ENCODE measurements at places on chromosomes 7 and 10.

- peak; percentile 93 for DNase-seq
These were observed 50.5 kb downstream of the MALSU1 start for GRCh38 chr7:23349484-23350157.

DNA sequence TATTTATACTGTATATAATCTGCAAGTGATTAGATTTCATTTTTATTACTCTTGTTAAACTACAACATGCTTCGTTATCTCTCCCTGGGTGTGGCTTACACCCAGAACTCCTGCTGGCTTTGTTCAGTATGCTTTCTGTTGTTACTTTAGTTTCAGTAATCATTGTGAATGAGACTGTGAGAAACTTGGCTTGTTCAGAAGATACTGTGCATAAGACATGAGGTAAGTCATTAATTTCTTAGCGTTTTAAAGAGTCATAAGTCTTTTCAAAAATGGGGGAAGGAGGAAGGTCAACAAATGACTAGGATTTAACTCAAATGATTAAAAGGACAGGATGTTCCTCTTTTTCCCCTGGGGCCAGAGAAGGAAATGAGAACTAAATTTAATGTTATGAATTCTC lies 11.6 kb upstream of the ADD3 start:
- no peak for DNase-seq

GRCh38 chr10:104563548-104563947 lies 77.5 kb upstream of the SORCS3 start:
- no peak for DNase-seq

DNA sequence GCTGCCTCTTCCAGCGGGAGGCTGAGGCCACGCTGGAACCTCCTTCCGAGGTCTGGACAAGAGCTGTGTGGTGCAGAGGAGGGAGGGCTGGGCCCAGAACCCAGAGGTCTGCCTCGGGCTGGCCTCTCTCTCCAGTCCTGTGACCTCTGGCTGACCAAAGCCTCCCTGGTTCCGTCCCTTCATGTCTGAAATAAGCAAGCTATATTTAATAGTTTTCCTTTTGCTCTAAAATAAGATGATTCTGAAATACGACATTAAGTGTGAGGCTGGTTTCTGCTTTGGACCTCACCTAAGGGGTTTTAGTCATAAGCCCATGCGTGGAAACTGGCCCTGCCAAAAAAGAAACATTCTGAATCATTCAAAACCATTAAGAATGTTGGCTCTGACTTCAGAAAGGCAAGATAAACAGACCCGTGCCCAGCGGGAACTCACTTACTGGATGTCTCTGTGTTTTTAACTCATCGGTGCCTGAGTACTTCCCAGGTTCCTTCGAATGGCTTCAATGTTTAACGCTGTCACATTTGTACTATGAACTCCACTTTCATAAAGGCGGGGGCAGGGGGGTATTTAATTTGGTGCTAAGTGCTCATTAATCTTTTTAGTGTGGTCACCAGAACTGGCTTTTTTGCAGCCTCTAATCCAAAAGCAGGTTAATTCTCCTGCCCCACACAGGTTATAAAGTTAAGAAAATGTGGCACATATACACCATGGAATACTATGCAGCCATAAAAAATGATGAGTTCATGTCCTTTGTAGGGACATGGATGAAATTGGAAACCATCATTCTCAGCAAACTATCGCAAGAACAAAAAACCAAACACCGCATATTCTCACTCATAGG lies 157.5 kb upstream of the KLF14 start:
- DNase-seq: peak; percentile 94

DNA sequence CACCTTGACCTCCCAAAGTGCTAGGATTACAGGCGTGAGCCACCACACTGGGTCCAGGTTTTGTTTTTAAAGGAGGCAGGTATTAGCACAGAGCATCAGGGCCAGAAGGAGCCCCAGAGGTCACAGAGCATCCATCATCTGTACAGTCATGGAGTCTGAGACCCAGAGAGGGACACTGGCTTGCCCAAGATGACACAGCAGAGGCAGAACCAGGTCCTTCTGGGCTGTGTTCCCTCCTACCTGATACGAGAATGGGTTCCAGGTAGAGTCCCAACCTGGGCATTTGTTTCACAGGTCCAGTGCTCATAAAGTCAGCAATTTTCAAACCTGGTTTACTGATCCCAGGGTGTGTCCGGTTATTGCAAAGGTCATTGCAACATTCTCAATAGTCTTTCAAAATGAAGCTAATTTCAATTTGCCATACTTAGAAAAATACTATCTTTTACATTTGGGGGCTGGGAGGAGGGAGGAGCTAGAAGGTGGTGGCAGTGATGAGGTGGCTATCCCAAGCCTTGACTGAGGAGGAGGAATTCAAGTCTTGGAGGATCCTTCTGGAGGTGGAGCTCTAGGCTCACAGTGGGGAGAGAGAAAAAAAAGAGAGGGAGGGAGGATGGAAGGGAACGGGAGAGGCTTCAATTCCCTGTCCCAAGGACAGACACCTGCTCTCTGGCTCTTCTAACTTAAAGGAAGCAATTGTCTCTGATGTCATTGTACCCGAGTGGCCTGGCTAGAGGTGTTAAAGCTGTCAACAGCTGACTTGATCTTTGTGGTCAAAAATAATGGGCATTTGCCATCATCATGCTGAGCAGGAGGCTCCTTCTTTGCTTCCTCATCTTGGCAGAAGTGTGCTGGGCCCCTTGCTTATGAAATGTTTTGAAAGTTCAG lies 8.1 kb downstream of the MXI1 start:
- DNase-seq: no peak

- no peak for DNase-seq
These were observed 17.5 kb upstream of the CDH23 start for GRCh38 chr10:71379118-71379766.

GRCh38 chr10:42982891-42983506 lies 93.9 kb upstream of the RET start:
- DNase-seq: no peak

DNA sequence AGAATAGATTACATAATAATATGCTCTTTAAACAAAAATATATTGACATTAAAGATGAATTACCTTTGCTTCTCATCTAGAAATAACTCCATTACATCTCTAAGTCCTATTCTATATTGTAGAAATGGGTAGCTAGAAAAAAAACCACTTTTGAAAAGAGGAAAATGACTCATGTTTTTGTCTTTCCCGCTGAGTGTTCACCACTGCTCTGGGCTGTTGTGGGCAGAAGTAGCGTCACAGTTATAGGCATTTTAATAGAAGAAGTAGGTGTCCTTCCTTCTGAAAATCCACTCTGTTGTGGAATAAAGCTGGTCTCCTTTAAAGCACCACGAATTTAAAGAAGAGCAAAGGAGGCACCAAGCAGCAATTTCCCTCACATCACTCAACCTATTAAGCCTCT lies 117.6 kb upstream of the NFE2L3 start:
- no peak for DNase-seq

DNA sequence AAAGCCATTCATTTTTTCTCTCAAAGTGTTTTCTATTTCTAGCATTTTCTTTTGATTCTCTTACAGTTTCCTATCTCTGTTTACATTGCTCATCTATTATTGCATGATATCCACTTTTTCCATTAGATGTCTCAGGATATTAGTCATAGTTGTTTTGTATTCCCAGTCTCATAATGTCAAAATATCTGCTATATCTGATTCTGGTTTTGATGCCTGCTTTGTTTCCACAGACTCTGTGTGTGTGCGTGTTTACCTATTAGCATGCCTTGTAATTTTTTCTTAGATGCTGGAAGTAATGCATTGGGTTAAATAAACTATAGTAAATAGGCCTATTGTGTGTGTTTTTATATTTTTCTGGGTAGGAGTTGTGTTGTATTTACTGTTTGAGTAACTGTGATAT lies 1126.3 kb downstream of the SORCS1 start:
- peak; percentile 1 for DNase-seq

- DNase-seq: no peak
These were observed 104.0 kb downstream of the PON1 start for GRCh38 chr7:95220328-95220727.

DNA sequence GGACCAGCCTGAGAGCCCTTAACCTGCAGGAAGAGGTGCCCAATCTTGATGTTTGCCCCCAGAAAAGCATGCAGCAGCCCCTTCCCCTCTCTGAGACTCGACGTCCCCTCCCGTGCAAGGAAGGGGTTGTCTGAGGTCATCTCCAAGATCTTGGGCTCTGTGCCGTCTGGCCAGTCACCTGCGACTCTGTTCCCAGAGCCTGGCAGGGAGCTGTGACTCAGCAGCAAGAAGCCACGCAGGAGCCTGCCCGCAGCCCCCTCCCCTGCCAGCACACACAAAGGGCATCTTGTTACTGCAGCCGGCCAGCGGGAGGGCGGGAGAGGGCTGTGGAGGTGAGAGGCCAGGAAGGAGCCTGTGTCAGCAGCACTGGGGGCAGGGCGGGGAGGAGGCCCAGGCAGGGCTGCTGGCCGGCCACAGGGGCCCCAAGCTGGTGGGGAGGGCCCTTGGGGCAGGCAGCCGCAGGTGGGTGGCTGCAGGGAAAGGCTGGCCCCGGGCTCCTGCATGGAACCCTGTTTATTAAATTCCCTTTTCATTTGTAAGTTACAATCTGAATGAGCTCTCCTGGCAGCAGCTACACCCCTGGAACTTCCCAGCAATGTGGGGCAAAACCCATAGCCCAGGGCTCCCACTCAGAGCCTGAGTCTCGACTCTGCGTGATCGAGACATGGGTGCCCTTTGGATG lies 103.7 kb upstream of the ZMIZ1 start:
- peak; percentile 34 for DNase-seq

- no peak for DNase-seq
These were observed 25.8 kb downstream of the WBP1L start for GRCh38 chr10:102769375-102770107.

- no peak for DNase-seq
These were observed 416.8 kb upstream of the SEMA3A start for GRCh38 chr7:84611391-84611790.

DNA sequence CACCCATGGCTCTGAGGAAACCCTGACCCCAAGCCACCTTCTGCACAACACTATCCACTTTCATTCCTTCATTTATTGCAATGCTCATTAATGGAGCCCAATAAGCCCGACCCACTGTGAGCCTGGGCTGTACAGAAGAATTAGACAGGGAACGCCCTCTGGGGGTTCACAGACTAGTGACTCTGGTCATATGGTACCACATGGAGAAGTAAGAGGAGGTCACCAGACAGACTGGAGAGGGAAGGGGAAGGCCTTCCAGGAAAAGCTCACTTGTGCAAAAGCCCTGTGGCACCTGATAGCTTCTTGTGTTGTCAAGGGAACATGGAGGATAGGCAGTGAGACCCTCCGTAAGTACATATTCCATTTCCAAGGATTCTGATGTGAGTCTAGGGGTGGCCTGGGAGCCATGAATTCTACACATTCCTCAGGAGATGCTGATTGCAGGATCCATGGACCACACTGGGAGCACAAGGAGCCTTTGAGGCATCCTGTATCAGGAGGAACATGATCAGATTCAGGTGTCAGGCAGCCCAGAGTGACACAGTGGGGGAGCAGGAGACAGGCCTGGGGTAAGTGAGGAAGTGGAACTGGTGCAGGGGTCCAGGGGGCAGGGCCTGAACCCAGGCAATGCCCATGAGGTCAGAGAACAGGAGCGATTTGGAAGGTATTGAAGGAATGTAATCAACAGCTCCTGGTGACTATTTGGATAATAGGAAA lies 19.9 kb downstream of the TMEM72 start:
- no peak for DNase-seq

GRCh38 chr7:96548664-96549063 lies 161.0 kb downstream of the SEM1 start:
- DNase-seq: no peak

DNA sequence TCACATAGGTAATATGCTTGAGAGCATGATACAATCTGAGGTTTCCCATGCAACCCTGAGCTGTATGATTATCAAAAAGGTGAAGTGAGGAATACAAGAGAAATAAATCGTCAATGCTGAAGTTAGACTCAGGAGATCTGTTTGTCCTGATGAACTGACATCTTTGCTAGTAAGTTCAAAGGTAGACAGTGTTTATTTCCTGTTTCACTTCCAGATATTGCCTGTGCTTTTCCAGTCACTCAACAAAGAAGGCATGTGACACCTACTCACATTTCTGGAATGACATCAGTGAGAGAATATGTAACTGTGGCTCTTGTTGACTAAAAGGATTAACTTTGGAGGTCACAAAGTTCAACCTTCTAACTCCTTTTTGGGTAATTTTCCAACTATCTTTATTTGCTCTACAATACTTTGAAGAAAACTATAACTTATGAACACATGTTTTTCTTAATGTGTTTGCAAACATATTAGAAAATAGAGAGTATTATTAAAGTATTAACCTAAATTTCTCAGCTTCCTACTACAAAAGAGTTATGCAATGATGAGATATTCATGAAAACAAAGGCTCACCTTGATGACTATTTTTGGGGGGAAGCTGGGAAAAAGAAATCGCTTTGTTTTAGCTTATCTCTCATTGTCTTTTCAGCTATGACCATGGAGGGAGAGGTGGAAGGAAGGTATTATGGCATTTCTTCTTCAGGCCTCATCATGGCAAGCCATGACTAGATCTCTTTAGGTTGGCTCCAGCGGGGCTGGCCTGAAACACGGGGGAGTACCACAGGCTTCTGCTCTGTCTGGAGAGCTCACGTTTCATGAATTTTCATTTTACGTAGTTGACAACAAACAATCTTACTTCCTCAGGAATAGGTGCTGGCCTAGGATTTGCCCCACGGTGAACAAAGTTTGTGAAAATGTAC lies 214.7 kb upstream of the SLC26A5 start:
- peak; percentile 83 for DNase-seq

DNA sequence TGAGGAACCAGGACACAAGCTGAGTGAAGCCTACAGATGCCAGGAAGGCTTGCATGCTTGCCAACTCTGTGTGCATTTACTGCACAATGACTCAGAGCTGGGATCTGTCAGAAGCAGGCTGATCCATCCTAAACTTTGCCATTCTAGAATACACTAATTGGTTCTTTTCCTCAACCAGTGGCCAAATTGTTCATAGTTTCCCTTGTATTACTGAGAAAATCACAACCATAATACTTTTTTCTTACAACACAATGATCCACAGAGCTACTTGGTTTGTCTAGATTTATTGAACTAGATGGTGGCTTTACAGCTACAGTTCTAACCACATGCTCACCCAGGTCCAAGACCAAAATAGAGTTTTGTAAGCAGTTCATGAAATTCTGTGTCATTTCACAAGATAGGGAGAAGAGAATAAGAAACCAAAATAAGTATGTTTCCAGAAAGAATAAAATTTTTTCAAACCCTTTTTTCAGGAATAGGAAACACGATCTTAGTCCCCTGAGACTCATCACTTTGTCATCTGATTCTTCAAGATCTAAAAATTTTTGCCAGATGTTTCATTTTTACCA lies 21.0 kb upstream of the LRRC17 start:
- peak; percentile 87 for DNase-seq

DNA sequence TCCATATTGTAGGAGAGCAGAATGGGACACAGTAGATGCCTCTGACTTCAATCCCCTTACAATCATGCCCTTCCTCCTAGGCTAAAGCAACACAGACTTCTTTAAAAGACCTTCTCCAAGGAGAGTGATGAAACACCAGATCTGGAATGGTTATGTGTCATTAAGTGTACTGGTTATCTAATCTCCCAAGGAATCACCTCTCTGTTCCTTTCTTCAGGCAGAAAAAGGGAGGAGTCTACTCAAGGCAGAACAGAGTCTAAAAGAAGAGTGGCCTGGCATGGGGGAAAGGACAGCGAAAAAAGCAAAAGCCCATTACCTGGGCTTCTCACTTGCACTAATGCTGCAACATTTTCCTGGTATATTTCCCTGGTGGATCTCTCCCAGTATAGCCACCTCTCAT lies 2.9 kb downstream of the ELMO1 start:
- DNase-seq: no peak

Data from EL (cell line).